ENCODE measurements at places on chromosomes 5 and 9.

DNA sequence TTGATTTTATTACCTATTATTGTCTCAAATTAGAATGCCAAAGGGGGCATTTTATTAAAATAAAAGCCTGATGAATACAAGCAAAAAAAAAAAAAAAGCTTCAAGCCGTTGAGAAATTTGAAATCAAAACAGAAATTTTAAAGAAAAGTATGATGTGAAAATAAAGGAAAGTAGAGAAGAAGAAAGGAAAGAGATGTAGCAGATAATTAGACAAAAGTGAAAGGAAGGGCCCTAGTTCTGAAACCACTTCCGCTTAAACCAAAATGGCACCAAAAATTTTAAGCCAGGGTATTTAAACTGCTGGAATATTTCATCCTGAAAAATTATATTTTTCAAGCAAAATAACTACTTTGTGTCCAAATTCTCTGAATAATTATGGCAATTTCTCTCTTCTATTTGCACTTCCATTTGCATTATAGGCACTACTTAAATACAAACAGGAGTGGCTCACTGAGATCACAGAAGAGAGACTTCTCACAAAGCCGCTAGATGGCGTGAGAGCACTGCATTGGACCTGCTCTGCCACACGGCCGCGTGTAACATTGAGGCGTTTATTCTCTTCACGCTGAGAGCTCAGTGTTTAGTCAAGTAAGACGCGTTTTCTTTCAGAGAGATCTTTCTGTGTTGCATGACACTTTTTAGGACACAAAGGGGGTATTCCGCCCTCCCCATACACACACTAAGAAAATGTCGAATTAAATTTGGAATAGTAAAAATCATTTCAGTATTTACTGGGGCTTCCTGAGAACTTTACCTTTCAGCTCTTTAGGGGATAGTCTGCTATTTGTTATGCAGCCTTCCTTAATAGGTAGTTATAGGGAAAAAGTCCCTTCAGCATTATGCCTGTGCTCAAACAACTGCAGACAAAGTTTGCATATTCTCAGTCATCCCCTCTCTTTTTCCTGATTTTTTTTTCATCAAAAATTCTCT lies 368.4 kb upstream of the CCNH start:
- DNase-seq = peak; percentile 64

GRCh38 chr5:62607615-62608014 lies 29.0 kb downstream of the LRRC70 start:
- DNase-seq = no peak

DNA sequence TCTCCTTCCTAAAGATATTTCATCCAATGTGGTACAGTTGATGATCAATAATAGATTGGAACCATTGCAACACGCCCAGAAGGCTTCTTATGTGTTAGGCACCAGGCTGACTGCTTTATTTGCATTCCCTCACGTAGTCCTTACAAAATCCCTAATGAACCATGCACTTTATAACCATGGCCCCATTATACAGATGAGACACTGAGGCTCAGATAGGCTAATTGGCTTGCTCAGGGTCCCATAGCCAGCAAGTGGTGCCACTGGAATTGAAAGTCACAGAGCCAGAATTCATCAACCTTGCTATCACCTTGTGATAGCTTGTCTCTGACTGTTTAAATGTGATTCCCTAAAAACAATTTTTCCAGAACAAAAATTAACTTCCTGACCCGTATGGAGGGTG lies 27.8 kb upstream of the RAI14 start:
- no peak for DNase-seq

DNA sequence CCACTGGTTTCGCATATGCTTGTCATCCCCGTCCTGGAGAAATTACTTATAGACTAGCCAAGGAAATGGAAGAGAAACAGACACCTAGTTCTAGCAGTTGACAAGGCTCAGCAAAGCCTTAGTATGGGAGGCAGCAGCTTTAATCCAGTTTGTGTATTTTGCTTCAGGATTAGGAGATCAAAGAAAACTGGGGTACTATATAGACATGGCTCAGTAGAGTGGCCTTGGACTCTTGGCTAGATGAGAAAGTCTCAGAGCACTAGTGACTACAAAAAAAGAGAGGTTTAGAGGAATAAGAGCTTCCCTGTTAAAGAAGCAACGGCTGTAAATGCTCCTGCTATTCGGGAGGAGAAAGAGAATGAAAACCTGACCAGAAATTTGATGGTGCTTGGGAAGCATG lies 349.1 kb downstream of the CTNND2 start:
- DNase-seq = no peak

DNA sequence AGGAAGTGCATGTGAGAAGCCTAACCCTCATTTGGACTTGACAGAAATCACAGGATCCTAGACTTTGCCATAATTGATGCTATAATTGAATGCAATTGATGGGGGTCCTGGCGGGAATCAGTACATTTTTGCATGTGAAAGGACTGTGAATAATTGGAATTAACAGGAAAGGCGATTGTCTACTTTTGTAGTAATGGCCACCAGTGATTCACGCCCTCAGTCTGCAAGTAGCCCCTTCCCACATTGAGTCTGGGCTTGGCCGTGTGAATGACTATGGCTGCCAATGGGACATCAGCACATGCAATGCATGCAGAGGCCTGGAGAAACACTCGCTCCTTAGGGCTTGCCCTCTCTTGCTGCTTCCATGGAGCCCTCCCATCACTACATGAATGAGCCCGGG lies 107.8 kb upstream of the OSMR start:
- no peak for DNase-seq
